ENCODE measurements at places on chromosomes 12 and 14.
A peak's percentile ranks its signal among the peaks of the same experiment; 100 is the strongest.

DNA sequence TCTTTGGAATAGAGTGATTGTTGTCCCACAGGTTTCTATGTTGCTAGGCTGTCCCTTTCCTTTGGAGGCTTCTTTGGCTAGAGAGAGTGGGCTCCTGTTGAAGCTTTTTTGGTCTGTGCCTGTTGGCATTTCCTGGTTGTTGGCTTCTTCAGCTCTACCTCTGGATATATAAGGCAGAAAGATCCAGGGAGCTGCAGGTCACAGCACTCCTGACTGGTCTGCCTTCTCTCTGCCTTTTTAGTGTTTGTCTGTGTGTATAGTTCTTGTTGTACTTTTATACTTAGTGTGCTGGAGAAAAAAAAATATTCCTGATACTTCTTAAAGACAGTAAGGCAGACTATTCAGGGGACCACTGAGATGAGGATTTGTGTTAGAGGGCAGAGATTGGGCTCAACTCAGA lies 202.7 kb downstream of the FBXL14 start:
- no peak for DNase-seq

GRCh38 chr14:20687362-20688166 lies 1.0 kb upstream of the ANG start:
- DNase-seq: no peak

DNA sequence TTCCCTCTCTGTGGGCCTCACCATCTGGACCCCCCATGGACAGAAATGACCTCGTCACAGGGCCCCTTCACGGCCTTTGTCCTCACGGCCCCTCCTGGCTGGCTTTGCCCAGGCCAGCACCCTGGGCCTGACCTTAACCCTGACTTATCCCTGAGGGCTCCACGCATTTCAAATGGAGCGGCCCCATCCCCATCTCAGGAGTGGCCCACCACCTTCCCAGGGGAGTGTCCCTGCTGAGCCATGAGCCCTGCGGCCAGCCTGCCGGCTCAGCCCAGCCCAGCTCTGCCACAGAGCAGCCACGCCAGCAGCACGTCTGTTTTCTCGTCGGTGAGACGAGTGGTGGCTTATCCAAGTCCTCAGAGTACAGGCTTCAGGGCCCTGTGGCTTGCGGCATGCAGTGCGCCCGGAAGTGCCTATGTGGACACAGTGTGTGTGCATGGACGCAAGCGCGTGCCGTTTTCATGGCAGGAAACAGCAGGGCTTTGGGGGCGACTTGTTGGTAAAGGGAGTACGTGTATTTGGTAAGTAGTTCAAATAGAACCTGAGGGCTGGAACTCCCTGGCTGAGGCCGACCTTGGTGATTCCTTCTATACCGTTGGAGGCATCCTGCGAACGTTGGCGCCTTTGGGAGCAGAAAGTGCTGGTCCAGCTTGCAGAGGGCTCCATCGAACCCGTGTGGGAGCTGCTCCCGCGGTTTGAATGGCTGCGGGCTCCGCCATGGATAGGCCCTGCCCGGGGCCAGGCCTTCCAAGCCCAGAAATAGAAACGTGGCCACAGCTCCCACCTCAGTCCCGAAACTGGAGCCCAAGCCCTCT lies 52.1 kb downstream of the LRCOL1 start:
- DNase-seq: no peak

- no peak for DNase-seq
These were observed 24.9 kb downstream of the SNRNP35 start for GRCh38 chr12:123482876-123483275.

GRCh38 chr14:72026536-72026935 lies 94.3 kb downstream of the RGS6 start:
- no peak for DNase-seq

GRCh38 chr12:122079033-122079531 lies 526 bp downstream of the MLXIP start:
- peak; percentile 10 for DNase-seq

Data from fibroblast of skin of right quadriceps (primary cell).